ENCODE measurements at places on chromosomes 1 and 21. TPM values are rescaled to one million over a fixed set of nuclear protein-coding genes. Genes with fewer than 3 reads are reported as not detected.

GRCh38 chr1:109365642-109366204 lies 32.0 kb downstream of the SORT1 start:
- DNase-seq, result no peak

DNA sequence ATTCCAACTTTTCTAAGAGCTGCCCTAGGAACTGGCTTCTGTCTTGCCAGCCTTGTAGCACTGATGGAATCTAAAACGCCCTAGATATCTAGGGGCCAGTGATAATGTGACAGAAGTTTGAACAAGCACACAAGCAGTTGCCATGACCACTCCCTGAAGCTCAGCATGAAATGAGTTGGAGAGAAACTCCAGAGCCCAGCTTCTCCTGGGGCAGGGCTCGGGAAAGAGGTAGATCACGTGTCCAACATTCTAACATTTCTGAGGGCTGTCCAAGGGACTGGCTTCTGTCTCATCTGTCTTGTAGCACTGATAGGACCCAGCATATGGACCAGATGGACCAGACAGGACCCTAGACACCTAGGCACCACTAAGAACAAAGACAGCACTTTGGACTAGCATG lies 37.9 kb downstream of the OMA1 start:
- no peak for DNase-seq

GRCh38 chr1:33643216-33643615 lies 170.8 kb downstream of the ZSCAN20 start:
- DNase-seq, result no peak

DNA sequence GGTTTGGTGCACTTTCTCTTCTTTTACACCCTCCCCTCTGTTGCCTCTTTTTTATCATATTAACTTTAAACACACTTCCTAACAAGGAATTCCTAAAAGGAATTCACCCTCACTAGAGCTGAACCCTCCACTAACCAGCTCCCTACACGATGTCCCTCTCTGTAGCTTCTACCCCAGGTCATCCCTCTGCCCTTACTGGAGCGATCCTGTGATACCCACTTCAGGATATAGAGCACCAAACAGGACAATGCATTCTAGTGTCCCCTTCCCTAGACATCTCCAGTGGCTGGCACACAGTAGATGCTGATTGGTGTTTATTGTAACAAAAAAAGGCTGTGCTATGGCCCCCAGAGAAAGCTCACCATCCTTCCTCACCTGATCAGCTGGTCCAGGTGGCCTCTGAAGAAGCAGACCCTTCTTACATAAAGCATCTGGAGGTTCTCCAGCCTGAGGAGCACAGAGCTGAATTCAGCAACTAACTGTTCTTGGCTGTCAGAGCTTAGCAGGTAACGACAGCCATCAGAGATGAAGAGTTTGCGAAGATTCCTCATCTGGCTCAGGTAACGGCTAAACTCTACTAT lies 1.4 kb downstream of the PRAMEF18 start:
- DNase-seq, result no peak

DNA sequence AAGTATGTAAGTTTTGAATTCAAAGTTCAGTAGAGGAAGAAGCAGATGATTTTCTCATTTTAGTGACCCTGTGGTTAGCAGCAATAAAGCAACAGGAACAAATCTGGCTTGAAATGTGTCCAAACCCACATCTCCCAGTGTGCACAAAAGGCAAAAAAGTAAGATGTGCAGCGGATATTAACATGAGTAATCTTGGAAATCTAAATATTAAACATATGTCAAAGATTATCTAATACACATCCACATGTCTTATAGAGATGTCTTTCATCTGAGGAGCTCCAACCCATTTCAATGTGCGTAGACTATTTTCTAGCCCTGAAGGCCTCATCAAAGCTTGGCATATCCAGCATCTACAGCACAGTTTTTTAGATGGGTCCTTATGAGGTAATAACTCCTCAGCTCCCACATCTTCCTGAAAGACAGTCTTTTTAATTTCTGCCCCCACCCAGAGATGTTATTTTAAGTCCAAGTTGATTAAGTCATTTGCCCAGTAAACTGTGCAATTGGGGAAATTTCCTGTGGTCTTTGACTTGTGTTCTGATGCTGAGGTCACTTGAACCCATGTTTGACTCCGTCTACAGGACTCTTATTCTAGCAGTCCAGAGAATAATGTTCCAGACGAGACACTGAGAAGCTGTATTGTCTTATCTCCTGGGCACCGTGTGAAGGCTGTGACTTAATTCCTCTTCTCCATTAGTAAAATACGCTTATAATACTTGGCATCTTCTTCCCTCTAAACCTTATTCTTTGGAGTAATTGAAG lies 73.7 kb downstream of the LMO4 start:
- peak; percentile 66 for DNase-seq

GRCh38 chr1:147236959-147237791 lies 5.3 kb upstream of the CHD1L start:
- no peak for DNase-seq

- no peak for DNase-seq
Observed at GRCh38 chr1:177567393-177567792, 396.6 kb downstream of the BRINP2 start.

DNA sequence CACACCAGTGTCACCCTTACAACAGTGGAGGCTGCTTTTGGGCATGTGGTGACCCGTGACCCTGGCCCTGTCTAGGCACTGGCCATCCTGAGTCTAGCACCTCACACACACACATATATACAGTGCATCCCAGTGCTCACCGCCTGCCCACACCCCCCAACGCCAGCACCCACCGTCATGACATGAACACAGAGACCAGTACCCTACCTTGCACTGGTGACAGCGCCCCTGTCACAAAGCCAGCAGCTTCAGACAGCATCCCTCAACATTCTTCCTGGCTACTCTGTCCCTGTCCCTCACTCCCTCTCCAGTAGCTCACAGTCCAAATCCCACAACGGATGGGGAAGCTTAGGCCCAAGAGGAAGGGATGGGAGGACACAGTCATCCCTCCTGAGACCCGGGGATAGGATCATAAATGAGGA lies 27.1 kb downstream of the AHDC1 start:
- DNase-seq, result no peak

DNA sequence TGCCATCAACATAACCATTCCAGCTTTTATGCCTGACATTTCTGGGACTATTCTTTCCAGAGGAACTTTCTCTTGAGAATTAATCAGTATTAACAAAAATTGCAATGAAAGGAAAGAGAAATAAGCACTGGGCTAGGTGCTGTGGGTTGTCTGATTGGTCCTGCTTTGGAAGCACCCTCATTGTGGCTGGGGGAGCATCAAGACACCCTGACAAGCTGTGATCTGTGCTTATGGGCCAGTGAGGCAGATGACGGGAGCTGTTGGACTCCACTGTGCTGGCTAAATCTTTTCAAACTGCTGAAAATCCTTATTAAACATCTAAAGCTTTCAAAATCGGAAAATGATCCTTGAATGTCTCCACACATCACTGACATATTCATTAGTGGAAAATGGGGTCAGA lies 20.0 kb downstream of the UBASH3A start:
- no peak for DNase-seq

GRCh38 chr1:154418062-154418921 lies 13.1 kb downstream of the IL6R start:
- DNase-seq, result peak; percentile 20

DNA sequence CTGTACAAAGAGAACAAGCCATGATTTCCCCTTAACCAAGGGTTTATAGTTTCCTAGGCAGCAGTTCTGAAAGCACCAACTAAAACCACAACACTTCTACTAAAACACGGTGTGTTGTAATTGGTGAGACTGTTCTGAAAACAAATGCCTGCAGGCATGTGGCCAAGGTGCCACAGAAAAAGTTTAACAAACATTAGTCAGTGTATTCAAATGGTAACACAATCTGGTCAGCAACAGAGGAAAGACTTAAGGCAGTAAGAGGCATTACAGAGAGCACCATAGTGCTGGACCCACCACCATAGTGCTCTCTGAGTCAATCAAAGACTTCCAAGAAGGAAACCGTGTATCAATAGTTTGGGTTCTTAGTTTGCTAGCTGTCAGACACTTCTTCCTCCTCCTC lies 16.7 kb downstream of the SNIP1 start:
- no peak for DNase-seq

GRCh38 chr1:170674986-170675385 lies 11.1 kb downstream of the PRRX1 start:
- DNase-seq, result no peak

GRCh38 chr1:207627496-207627895 lies 17.4 kb upstream of the CR1L start:
- no peak for DNase-seq

DNA sequence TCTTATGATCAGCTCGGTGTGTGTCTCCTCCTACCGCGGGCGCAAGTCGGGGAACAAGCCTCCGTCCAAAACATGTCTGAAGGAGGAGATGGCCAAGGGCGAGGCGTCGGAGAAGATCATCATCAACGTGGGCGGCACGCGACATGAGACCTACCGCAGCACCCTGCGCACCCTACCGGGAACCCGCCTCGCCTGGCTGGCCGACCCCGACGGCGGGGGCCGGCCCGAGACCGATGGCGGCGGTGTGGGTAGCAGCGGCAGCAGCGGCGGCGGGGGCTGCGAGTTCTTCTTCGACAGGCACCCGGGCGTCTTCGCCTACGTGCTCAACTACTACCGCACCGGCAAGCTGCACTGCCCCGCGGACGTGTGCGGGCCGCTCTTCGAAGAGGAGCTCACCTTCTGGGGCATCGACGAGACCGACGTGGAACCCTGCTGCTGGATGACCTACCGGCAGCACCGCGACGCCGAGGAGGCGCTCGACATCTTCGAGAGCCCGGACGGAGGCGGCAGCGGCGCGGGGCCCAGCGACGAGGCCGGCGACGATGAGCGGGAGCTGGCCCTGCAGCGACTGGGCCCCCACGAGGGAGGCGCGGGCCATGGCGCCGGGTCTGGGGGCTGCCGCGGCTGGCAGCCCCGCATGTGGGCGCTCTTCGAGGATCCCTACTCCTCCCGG lies 1.5 kb downstream of the KCNC4 start:
- no peak for DNase-seq

The VWA5B1 gene
- total RNA-seq, result 0.24 TPM

The LRRN2 gene
- total RNA-seq, result 3.9 TPM

The C1orf185 gene
- total RNA-seq, result 1.9 TPM

The PCAT6 gene
- not detected for total RNA-seq

The ABCG1 gene
- 6.5 TPM for total RNA-seq

The CHIA gene
- 5.3 TPM for total RNA-seq

The TFF2 gene
- not detected for total RNA-seq

The OR10J1 gene
- 6.7 TPM for total RNA-seq

The CELA3A gene
- total RNA-seq, result not detected
